ENCODE measurements at places on chromosomes 6 and 20.

GRCh38 chr20:667351-668034, 8.1 kb downstream of the SCRT2 start:
- DNase-seq = peak; percentile 57

- no peak for DNase-seq
Measured at GRCh38 chr6:56756219-56756789, 113.6 kb upstream of the DST start.

DNA sequence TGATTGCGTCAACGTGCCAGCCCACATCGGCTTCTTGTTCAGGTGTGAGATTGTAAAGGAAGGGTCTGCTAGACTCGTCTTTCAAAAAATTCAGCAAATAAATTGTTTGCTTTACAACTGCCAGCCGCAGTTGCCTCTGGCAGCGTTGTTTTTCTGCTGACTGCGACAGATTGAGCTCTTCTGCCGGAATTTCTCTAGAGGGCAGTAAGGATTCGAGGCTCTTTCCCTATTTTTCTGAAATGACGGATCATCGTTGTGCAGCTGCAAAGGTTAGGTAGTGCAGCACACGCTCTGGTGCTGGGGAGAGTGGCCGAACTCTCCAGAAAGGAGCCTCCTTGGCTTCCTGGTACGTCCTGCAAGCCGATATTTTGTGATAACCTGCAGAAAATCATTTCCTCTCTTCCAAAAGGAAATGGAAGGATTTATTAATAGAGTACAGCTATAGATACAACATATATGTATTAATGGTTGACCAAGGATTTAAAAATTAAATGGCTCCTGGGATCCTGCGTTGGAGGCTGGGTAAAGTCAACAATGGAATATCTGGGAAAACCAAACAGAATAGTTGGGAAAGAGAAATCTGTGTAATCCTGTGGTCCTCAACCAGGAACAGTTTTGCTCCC, 121.9 kb upstream of the ZFP64 start:
- no peak for DNase-seq

GRCh38 chr6:20605581-20605980, 71.3 kb downstream of the CDKAL1 start:
- DNase-seq = no peak

- peak; percentile 22 for DNase-seq
Measured at GRCh38 chr6:10411971-10412460, 2.9 kb downstream of the TFAP2A start.

- no peak for DNase-seq
Measured at GRCh38 chr6:28969129-28969528, 36.0 kb downstream of the ZNF311 start.

DNA sequence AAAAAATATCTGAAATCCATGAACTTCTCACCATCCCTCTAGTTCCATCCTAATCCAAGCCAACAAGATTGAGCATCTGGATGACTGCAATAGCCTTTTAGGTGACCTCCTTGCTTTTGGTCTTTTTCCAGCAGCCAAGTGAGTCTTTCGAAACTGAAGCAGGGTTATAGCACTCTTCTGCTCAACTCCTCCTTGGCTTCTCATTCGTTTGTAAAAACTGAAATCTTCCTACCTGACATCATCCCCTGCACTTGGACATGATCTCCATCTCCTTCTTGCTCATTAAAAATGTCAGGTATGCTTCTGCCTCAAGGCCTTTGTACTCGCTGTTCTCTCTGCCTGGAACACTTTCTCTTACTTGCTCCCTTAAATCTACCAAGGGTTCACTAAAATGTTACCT, 46.0 kb downstream of the STX7 start:
- DNase-seq = no peak

- DNase-seq = no peak
Measured at GRCh38 chr6:33140556-33140955, 51.7 kb downstream of the COL11A2 start.

GRCh38 chr6:4672772-4673171, 103.4 kb upstream of the CDYL start:
- DNase-seq = no peak

DNA sequence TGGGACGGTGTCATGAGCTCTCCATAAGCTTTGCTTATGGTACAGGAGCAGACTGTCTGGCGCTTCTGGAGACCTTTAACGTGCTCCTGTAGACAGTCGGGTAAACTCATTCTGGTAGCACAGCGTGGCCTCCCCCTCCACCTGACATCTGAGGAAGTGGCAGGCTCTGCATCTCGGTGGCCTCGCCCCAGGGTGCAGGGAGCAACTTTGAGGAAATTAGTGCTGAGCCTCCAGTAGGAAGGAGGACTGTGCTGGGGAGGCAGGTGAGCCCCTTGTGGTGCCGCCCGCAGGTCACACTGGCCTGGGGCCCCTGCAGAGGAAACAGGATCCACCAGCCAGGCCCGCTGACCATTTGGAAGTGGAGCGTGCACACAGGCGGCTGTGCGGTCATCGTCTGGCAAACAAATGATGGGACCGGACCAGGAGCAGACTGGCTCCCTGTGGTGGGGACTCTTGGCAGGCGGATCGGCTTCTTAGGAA, 57.9 kb downstream of the SYNJ2 start:
- no peak for DNase-seq
